ENCODE measurements at places on chromosomes 16 and 17. TPM values are rescaled to one million over a fixed set of nuclear protein-coding genes. Genes with fewer than 3 reads are reported as not detected.

MT4 gene
- not detected for total RNA-seq

KCNJ16 gene
- 44.6 TPM for total RNA-seq

PIRT gene
- not detected for total RNA-seq

TNK1 gene
- total RNA-seq: 1.8 TPM

TP53TG3C gene
- total RNA-seq: not detected

IL34 gene
- 0.34 TPM for total RNA-seq

All from Caki2 (cell line).